ENCODE measurements at places on chromosomes 5 and 9.

DNA sequence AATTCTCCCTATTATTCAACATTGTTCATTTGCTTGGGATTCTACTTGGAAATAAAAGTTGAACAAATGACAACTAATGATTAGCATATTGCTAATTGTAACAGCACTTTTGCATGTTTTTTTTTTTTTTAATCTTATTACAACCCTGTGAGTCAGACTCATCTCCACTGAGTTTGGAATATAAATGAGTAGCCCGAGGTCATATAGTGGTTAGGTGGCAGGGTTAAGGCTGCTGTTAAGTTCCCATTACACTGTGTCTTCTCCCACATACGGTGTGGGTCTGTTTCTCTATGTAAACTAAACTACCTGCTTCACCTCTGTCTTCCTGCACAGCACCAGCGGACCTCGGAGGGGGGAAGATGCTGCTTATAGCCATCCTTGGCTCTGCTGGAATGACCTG, 92.4 kb downstream of the EQTN start:
- no peak for DNase-seq

- no peak for DNase-seq
Measured at GRCh38 chr9:6209966-6210365, 5.6 kb upstream of the IL33 start.

DNA sequence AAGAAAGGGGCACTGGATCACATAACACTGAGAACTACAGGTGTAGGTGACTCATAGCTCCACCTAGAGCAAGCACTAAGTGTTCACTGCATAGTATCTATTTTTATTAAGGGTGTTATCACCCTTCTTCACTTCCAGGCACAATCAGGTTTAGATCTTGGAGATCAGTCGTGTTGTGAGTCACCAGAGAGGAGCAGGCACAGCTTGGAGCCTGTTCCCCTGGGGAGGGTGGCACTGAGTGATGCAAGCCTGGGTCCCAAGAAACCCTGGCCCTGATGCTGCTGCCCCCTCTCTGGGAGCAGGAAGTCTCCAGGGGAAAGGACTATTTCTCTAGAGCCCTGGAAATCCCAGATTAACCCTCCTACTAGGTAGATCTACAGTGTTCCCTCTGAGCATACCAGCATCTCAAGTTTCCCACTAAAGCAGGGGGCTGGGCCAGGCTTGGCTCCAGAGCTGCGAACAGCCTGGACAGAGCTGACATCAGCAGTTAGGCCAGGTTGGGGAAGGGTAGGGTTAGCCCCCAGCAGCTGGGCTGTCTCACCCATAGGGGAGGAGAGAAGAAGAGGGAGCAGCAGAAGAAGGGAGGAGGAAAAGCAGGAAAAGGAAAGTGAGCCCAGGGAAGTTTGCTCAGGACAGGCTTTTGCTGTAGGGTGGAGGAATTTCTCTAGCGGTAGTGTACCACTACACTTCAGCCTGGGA, 28.1 kb upstream of the SPINK4 start:
- DNase-seq, result no peak

DNA sequence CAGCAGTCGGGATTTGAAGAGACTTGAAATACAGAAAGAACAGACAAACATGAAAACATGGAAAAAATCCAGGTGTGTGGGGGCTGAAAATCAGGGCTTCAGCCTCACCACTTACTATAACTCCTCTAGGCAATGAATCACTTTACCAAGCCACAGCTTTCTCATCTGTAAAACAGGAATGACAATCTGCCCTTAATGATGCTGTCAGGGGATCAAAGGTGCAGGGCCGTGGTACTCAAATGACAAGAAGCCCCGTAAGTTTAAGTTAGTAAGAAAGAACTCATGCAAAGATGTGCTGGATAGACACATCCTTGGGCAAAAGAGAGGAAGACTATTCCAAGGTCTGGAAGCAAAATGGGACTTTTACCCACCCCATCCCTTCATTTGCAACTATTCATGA, 34.7 kb downstream of the FBXW2 start:
- no peak for DNase-seq
